ENCODE measurements at places on chromosomes 16 and 17.

- no peak for DNase-seq
Measured at GRCh38 chr17:20228410-20228809, 219.3 kb downstream of the SPECC1 start.

DNA sequence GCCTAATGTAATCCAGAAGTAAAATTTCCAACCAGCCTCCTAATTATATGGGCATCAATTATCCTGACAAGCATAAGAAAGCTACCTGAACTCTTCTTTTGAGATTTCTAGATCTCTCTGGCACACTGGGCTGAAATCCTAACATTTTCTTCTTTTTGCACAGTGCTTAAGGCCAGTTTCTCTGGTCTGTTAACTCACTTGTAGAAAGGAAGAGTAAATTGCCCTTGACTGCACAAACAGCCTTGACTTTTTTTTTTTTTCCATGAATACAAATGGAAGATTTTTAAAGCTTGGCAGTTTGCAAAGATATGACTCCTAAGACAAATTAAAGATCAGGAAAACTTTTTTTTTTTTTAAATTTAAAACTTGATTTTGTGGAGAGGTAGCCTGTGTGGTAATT is 291.2 kb upstream of the MON1B start:
- no peak for DNase-seq

DNA sequence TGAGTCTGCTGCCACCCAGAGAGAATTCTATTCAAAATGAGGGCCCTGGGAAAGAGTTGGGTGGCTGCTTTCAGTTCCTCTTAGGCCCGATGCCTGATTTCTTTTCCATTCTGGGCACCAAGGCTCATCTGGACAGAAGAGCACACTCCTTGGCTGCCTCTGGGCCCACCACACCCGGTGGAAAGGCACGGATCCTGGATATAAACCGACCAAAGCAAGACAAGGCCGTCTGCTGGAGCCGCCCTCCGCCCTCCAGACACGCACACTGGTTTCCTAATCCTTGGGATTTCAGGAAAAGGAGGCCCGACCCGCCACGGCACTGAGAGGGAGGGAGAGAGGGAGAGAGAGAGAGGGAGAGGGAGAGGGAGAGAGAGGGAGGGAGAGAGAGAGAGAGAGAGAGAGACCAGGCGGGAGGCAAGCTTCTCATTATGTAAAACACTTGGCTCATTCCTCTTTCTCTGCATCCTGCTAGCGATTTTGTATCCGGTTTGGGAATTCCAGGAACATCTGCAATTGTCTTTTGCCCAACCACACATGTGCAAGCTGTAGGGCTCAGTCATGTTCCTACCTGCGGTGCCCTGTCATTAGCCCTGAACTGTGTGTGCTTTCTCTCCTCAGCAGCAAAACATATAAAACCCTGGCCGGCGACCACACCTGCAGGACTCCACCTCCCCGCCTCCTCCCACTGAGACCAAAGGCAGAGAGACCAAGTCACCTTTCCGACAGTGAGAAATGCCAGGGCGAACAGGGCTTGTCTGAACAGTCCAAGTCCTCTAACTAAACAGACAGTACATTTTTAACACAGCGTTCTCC is 347.2 kb downstream of the SOX9 start:
- DNase-seq, result no peak

GRCh38 chr17:68910251-68910705 is 44.9 kb downstream of the ABCA8 start:
- no peak for DNase-seq

DNA sequence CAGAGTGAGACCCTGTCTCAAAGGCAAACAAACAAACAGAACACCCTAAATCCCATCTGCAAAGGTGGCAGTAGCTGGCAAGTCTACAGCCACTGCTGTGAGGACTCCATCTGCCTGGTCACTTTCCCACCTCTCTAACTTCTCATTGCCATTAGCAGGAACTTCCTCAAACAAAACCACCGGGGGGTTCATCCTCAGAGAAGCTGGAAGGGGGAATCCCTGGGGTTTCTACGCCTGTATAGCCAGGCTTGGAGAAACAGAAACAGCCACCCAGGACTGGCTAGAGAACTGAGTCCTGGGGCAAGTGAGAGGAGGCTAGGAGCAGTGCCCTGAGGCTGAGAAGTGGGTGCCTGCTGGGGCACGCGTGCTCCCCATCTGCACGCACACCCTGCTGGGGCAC is 7.3 kb downstream of the RPH3AL start:
- DNase-seq, result no peak

- DNase-seq, result no peak
Measured at GRCh38 chr16:80100846-80101451, 439.8 kb upstream of the DYNLRB2 start.

GRCh38 chr16:11672206-11673090 is 4.2 kb downstream of the SNN start:
- DNase-seq, result no peak

- peak; percentile 55 for DNase-seq
Measured at GRCh38 chr17:7883781-7884386, 4.7 kb upstream of the CHD3 start.

- peak; percentile 23 for DNase-seq
Measured at GRCh38 chr17:69084911-69085310, 24.2 kb upstream of the ABCA9 start.

DNA sequence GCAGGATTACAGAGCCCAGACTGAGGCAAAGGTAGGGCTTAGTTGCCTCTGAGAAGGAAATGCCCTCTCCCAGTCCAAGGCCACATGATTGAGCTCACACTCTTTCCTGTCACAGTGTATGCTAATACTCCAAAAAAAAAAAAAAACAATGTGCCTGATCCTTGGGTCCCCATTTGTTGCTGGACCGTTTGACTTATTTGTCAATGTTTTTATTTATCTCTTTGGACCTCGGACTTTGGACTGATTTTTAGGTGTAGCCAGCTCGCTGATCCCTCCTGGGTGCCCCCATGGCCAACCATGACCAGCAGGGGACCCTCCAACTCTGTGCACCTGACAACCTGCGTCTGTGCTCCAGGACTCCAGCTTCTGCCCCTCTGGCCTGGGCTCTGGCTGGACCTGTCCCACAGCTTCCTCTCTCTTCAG is 622 bp upstream of the CCL16 start:
- no peak for DNase-seq

DNA sequence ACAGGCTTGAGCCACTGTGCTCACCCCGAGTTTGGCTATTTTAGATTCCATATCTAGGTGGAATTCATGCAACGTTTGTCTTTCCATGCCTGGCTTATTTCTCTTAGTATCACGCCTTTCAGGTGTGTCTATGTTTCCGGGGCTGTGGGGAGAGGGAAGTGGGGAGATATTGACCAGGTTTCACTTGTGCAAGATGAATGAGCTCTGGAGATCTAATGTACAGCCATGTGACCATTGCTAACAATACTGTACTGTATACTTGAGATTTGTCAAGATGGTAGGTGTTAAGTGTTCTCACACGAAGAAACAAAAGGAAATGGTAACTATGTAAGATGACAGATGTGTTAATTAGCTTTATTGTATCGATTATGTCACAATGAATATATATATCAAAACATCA is 199.6 kb downstream of the SHISA9 start:
- no peak for DNase-seq

DNA sequence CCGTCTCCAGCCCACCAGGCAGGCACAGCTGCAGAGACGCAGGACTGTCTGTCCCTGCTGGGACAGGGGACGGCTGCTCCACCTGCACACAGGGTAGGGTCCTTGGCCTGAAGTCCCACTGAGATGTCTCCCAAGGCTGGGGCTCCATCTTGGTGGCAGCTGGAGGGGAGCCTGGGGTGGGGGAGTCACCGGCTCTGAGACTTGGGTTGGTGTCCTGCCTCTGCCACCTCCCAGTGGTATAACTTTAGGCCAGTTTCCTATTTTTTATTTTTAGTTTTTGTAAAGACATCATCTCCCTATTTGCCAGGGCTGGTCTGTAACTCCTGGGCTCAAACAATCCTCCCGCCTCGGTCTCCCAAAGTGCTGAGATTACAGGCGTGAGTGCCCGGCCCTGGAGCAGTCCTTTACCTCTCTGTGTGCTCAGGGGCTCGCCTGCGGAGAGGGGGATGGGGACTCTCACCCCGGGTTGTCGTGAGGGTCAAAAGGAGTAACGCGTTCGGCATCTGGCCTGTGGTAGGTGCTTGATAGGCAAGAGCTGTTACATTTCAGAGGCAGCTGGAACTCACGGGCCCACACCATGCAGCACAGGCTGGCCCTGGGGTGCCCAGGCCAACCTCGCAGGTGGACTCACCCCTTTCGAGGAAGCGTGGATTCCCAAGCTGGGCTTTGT is 46.6 kb upstream of the DOC2B start:
- no peak for DNase-seq

DNA sequence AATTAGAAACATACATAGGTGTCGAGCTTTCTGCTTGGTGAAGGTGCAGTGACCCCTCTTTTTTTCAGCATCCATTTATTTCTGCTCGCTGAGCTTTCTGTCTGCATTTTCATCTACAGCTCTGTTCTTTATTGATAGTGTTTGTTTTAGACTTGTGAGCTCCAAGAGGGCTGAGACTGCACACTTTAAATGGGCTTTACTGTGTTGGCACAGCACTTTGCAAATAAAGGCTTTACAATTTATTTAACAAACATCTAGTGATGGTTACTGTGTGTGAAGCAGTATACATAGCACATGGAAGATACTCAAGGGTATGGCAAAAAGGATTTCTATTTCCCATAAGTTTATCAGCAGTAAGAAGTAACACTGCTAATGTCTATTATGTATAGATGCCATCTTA is 563.7 kb upstream of the HSBP1 start:
- DNase-seq, result no peak

GRCh38 chr16:4093495-4094126 is 22.6 kb downstream of the ADCY9 start:
- DNase-seq, result no peak

DNA sequence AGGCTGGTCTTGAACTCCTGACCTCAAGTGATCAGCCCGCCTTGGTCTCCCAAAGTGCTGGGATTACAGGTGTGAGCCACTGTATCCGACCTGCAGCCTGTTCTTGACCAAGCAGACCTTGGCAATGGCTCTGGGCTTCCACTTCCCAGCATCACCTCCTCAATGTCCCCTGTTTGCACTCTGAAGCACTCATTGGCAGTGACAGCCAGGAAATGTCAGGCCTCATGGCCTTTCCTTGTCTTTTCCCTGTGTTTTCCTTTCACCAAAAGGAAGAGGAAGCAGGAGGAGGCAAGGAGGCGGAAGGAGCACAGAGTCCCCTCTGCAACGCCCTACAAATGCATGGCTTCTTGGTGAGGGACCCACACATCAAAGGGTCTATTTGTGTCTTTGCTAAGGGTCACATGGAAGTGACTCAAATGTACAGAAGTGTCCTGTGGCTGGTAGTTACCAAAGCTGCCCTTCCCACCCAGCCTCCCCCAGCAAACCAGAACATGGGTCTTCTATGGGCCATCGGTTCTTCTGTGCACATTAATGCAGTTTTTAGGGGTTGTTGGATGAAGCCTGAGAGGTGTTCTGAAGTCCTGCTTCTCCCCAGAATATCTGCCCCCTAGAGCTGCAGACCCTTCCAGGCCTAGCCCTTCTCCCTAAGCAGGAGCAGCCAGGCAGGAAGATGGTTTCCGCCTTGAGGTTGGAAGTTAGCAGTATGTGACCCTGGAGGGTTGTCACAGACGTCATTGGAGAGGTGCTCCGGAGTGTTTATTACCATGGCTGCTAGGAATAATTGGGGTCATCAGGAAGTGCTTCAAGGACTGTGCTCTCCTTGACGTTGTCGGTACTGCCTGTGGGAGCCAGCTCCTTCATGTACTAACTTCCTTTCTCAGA is 60.8 kb downstream of the WIPI1 start:
- no peak for DNase-seq

DNA sequence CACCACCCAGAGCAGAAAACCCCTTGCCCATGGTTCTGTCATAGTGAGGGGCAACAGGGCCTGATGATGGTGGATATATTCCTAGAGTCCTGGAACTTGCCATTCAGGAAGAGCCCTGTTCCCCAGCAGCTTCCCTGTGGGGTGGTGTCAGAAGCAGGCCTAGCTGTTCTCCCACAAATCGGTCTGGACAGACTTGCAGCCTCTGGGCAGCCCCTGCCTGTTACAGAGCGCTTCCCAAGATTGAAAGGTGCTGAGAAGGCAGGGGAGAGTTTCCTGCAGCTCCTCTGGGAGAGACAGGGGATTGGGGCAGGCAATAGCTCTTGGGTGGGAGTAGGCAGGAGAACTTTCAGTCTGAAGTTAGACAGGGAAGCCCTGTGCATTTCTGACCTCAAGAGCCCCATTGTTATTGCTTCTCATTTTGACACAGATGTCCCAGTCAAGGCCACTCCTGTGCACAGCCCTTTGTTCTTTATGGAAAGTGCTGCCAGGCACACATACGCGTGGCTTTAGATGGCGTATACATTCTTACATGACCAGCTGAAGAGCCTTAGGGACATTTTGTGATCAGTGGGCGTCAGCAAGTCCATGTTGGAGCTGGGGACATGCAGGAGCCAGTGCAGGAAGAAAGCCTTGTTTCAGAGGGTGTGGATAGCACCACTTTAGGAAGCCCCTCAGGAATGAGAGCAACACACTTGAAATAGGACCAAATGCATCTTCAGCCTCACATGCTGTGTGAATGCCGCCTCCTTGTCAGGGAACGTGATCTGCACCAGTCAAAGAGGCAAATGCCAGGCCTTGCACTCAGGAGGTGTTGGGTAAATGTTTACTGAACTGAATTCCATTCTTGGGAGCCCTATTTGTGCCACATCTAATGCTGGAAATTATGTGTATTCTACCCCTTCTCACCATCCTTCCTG is 67.5 kb downstream of the GNAO1 start:
- no peak for DNase-seq

- DNase-seq, result no peak
Measured at GRCh38 chr17:43750153-43750552, 8.4 kb downstream of the SOST start.

GRCh38 chr16:72125635-72126428 is 32.2 kb downstream of the DHX38 start:
- no peak for DNase-seq

GRCh38 chr17:63517825-63518534 is 5.2 kb upstream of the KCNH6 start:
- no peak for DNase-seq

- no peak for DNase-seq
Measured at GRCh38 chr16:73154063-73154870, 106.3 kb upstream of the ZFHX3 start.

GRCh38 chr17:72774236-72774635 is 318.3 kb downstream of the SLC39A11 start:
- DNase-seq, result no peak

DNA sequence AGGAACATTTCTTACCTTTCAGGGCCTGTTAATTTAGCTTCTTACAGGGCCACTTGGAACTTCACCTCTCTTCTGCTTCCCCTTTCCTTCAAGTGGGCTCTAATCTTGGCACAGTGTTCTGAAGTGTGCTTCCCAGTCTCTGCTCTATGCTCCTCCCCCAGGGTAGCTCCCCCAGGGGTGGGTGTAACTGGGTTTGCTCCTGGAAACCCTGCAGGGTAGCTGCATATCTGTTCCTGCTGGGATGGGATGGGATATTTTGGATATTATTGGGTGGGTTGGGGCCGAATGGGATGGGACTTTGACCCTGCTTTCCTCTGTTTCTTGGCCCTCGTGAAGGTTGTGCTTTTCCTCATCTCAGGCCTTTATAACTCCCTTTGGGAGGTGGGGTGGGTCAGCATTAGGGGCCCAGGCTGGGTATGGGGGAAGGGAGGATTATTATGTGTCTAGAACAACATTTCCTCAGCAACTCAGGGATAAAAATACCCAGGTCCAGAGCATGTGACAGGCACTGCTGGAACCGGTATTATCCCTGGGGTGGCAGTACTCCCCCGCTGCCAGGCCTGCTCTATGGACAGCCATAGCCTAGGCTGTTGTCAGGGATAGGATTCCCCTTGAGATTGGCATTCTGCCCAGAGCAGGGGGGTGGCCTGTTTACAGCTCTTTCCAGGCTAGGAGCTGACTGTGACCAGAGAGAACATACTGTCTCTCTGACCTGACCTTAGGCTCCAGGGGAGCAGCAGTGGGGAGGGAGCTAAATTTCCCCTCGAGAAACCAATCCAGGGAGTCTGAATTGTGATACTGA is 5.0 kb downstream of the NFE2L1 start:
- DNase-seq, result peak; percentile 80
